Posterior cingulate gyrus (tissue), 11 donors: ENCODE measurements at places on chromosomes 3 and 15.
A peak's percentile ranks its signal among the peaks of the same experiment; 100 is the strongest.

- no peak for DNase-seq
Observed at GRCh38 chr3:33139996-33140395, 26.2 kb downstream of the CRTAP start.

- DNase-seq = no peak
Observed at GRCh38 chr3:114259566-114259965, 22.2 kb upstream of the ZNF80 start.

DNA sequence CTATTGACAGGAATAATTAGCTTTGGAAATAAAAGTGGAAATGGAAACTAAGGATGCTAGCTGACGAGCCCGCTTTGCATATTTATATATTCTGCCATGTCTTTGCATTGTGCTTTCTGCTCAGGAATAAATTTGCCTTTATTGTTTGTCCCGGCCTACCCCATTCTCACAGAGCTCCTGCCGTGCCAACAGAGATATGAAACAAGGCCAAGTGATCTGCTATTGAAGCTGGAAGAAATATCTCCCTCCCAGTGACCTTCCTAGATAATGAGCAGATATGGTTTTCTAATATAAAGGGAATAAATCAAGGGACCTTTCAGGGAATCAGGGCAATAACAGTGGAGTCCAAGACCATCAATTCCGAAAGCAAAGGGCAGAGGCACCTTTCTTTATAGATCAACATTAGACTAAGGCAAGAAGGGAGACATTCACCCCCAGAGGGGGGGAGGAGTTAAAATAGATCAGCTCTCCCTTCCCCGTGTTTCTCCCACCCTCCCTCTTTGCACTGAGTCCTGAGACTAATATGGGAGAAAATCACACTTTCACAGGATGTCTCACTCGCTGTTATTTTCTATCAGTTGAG lies 664.6 kb downstream of the AGBL1 start:
- DNase-seq = no peak

DNA sequence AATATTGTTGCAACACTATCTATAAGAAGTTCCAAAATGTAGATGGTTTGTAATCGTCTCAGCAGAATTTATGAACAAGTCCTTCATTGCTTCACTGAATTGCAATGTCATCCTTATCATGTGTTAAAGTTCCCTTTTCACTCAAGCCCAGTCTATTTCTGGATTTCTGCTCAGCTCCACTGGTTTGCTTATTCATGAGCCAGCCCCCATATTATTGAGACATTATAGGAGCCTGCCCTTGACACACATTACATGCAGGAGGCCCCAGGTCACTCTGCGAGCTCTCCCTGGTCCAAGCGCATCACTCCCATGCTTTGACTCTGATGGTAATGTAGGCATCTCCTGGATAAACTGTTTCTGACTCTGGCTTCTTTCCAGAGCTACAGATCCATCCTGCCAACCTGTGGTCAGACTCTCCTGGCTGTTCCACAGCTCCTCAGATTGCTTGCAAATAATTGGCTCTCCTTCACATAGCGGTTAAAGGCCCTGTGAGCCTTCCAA lies 56.9 kb downstream of the ABTB1 start:
- peak; percentile 20 for DNase-seq

- DNase-seq = no peak
Observed at GRCh38 chr3:123750659-123751420, 133.3 kb downstream of the MYLK start.

- DNase-seq = no peak
Observed at GRCh38 chr3:150407051-150407807, 869 bp upstream of the TSC22D2 start.

GRCh38 chr3:192514081-192514753 lies 213.1 kb downstream of the FGF12 start:
- DNase-seq = no peak

GRCh38 chr15:45168751-45169551 lies 18.8 kb downstream of the SHF start:
- DNase-seq = peak; percentile 55

DNA sequence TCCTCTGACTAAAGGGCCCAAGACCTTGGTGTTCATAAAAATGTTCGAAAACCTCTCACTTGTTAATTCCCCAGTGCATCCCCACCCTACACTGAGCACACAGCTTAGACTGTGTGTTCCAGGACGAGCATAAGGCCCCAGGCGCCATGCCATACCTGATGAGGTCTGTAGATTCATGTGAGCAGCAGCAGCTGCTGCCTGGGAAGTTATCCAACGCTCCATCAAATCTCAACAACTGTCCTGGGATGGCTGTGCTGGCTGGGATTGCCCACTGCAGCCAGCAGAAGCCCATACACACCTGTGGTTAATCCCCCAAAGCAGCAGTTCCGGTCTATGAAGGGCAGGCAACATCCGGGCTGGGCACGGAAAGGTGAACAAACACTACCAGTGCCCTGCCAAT lies 391.2 kb downstream of the IL20RB start:
- DNase-seq = no peak

- no peak for DNase-seq
Observed at GRCh38 chr3:52315977-52316764, at the start of gene DNAH1. TSS of gene DNAH1 (plus strand) at chr3:52316319. CDS start at chr3:52322443, 6,124 bp downstream.

- DNase-seq = no peak
Observed at GRCh38 chr3:17740721-17741141, 1.7 kb downstream of the TBC1D5 start.

- DNase-seq = no peak
Observed at GRCh38 chr15:28133281-28133680, 34.2 kb upstream of the OCA2 start.

DNA sequence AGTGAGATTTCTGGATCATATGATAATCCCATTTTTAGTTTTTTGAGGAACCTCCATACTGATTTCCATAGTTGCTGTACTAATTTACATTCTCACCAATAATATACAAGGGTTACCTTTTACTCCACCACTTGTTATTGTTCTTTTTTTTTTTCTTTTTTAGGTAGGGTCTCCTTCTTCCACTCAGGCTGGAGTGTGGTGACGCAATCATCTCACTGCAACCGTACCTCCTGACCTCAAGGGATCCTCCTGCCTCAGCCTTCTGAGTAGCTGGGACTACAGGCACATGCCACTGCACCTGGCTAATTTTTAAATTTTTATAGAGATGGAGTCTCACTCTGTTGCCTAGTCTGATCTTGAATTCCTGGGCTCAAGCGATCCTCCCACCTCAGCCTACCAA lies 24.4 kb upstream of the CNOT10 start:
- no peak for DNase-seq

DNA sequence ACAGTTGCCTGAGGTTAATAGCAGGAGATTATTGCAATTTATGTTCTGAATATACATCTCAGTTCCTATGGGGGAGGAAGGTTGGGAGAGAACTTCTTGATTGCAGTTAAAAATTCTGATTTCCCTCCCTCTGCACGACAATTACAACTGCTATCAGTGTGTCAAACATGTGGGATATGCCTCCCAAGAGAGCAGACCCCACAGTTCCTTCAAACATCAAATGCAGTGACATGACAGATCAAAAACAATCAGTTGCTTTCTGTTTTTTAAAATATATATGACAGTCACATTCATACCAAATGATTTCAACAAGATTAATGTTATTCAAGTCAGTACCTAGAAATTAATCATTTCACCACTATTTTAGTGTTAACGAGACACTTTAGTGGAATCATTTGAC lies 639.0 kb downstream of the EDEM1 start:
- no peak for DNase-seq

- DNase-seq = no peak
Observed at GRCh38 chr3:48614044-48614443, 4.6 kb upstream of the UQCRC1 start.

DNA sequence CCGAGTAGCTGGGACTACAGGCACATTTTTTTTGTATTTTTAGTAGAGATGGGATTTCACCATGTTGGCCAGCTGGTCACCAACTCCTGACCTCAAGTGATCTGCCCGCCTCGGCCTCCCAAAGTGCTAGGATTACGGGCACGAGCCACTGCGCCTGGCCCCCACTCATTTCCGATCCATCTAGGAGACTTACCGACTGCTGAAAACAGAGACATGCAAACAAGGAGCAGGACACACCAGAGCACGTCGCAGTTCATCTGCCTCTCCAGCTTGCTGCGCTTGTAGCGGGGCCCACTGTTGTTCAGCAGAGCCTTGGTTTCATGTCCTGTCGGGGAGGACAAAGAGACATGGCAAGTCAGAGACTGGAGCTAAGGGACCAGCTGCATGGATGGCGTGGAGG lies 137.4 kb downstream of the ATP10A start:
- no peak for DNase-seq

GRCh38 chr3:193842029-193842798 lies 249.2 kb downstream of the OPA1 start:
- DNase-seq = no peak

DNA sequence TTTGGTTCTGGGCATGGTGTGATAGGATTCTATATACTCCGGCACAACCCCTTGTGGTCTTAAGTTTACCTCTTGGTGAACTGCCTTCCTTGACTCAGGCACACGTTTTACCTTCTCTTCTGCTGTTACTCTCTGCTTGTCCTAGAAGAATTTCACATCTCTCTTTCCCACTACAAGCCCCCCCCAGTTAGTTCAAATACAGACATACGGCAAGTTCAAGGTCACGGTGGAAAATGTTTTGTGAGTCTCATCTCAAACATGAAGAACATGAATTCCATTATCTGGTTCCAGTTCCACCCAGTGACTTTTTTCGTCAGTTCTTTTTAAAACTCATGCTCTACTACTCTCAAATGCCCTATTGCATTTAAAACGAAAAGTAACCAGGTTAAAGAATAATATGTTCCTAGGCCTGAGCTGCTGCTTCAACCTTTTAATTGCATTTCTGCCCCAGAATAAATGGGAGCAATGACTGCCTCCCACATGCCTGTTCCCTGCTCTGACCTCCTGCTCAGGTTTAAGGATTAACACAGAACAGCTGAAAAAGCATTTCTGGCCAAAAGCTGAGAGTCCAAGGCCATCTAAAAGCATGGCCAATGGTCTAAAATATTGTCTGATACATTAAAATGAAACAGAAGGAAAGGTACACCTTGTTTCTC lies 132.8 kb downstream of the OSBPL10 start:
- DNase-seq = no peak

DNA sequence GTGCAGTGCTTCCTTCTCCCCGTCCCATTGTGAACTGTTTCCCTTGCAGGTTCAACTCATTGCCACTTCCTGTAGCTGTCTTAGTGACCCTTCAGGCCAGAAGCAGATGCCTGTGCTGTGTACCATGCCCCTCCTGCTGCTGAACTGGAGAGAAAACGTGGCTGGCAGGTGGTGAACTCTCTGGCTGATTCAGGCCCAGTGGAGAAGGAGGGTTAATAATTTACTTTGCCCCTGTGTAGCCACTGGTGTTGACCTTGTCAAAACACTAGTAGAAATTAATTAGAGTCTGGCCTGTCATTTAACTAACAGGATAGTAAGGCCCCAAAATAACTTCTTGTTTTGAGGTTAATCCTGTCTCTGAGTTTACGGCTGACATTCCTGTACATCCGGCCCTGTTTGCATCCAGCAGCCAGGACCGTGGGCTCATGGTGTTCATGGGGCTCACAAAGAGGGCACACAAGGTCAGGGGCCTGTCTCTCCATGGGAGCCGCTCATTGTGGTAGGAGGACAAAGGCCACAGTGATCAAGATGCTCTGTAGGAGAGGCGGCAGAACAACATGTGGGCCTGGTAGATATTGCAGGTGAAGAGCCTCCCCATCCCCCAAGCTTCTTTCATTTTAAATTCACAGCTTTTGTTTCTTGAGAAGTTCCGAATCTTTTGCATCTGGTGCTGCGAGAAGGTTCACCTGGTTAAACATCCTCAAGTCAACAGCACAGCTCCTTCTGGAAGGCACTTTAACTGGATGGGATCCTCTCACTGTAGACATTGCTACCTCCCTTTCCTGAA lies 101.6 kb downstream of the CGNL1 start:
- no peak for DNase-seq

DNA sequence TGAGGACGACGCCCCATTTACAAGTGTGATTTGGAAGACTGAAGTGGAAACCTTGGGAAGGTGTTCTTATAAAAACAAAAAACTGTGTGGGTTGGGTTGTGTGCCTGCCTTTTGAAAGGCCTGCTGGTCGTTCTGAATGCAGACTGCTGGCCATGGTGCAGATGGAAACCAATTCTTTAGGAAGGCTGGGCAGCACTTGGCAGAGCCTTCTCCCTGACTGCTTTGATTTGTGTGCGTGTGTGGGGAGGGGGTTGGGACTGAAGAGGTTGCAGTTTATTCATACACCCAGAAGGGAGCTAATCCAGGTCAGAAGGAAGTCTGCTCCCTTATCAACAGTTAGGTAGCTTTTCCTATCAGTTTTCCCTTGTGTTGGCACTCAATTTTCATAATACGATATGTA lies 288.7 kb downstream of the SOX2 start:
- no peak for DNase-seq

GRCh38 chr3:151256749-151257148 lies 21.6 kb downstream of the P2RY14 start:
- no peak for DNase-seq

- no peak for DNase-seq
Observed at GRCh38 chr3:130946882-130947281, 53.0 kb downstream of the ATP2C1 start.

DNA sequence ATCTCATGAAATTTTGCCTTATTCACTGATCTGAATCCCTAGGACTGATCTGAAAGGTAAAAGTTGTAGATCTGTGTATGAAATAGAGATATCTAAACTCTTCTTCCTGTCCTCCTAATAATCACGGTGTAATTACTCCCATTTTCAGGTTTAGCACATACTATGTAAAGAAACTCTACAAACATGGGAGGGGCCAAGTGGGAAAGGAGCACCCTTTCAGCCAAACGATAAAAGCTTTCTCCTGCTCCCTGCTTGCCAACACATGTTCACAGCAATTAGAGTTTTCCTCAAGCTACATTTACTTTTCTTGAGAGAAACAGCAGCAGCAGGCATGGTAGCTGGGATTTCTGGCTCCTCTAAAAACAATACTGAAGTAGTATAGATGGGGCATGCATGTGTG lies 71.6 kb downstream of the CHAC1 start:
- no peak for DNase-seq
